T-helper 2 cell treated with Interferon-gamma antibody and Interleukin-4, amounts not matched to agents 5 μg/mL and 100 μg/mL, for 36 hours (primary cell): ENCODE measurements at places on chromosomes 5 and 9.

- no peak for DNase-seq
- H3K27me3 ChIP-seq = no peaks in the 10 kb centered on the region
- H3K36me3 ChIP-seq = peaks cover 6% of the 10 kb centered on the region
- no peak overlapping the region for H3K27ac ChIP-seq
- peaks cover 6% of the 10 kb centered on the region for H3K4me1 ChIP-seq
Observed at GRCh38 chr9:137683262-137683864, 64.6 kb downstream of the EHMT1 start.

GRCh38 chr5:141763541-141763940 is 81.5 kb upstream of the ARAP3 start:
- no peak overlapping the region for H3K4me3 ChIP-seq
- peaks cover 17% of the 10 kb centered on the region for H3K27me3 ChIP-seq
- no peak overlapping the region for H3K27ac ChIP-seq
- no peaks in the 10 kb centered on the region for H3K36me3 ChIP-seq
- no peaks in the 10 kb centered on the region for H3K4me1 ChIP-seq
- no peak for DNase-seq

GRCh38 chr5:58773744-58774441 is 191.0 kb downstream of the RAB3C start:
- no peaks in the 10 kb centered on the region for H3K36me3 ChIP-seq
- no peak for DNase-seq
- H3K4me1 ChIP-seq = peaks cover 2% of the 10 kb centered on the region
- no peak overlapping the region for H3K4me3 ChIP-seq

DNA sequence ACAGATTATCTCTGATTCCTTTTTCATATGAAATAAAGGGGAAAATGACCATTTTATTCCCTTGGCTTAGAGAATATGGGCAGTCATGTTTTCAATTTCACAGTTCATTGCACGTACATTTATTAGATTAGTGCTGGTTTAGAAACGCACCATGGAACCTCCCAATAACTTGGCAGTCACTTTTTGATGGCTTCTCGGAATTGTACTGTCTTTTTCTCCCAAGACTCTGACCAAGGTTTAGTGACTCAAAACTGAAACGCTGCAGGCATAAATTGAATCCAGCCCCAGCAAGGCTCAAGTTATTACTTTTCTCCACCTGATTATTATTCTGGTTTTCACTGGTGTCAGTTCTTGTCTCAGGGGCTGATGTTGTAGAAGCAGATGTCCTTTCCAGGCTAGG is 55.6 kb upstream of the EGFLAM start:
- no peaks in the 10 kb centered on the region for H3K27me3 ChIP-seq
- DNase-seq = no peak
- no peaks in the 10 kb centered on the region for H3K36me3 ChIP-seq
- H3K4me1 ChIP-seq = no peaks in the 10 kb centered on the region
